Fibroblast of mammary gland (primary cell): ENCODE measurements at places on chromosomes 1 and 21.

- no peak for DNase-seq
Observed at GRCh38 chr1:198830412-198830811, 191.6 kb downstream of the PTPRC start.

- DNase-seq, result peak; percentile 79
Observed at GRCh38 chr1:115429884-115430283, 91.8 kb upstream of the NGF start.

DNA sequence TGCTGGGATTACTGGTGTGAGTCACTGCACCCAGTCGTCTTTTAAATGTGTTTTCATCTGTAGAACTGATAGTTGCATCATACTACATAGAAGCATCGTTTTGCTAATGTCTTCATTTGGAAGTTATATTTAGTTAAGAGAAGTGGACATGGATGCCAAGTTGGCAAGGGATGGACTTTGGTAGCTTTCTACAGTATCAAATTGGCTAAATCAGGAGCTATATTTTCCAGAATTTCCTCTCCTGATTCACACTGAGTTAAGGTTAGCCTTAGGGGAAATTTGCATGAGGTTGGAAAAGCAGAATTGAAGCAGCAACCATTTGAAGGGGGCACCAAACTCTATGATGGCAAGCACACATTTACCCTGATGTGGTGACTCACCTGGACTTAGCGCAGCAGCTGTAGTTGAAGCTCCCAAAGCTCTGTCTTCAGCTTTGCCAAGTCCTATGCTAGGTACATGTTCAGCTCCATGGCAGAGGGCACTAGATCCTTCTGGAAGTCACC, 43.9 kb downstream of the DUSP10 start:
- DNase-seq, result peak; percentile 74

DNA sequence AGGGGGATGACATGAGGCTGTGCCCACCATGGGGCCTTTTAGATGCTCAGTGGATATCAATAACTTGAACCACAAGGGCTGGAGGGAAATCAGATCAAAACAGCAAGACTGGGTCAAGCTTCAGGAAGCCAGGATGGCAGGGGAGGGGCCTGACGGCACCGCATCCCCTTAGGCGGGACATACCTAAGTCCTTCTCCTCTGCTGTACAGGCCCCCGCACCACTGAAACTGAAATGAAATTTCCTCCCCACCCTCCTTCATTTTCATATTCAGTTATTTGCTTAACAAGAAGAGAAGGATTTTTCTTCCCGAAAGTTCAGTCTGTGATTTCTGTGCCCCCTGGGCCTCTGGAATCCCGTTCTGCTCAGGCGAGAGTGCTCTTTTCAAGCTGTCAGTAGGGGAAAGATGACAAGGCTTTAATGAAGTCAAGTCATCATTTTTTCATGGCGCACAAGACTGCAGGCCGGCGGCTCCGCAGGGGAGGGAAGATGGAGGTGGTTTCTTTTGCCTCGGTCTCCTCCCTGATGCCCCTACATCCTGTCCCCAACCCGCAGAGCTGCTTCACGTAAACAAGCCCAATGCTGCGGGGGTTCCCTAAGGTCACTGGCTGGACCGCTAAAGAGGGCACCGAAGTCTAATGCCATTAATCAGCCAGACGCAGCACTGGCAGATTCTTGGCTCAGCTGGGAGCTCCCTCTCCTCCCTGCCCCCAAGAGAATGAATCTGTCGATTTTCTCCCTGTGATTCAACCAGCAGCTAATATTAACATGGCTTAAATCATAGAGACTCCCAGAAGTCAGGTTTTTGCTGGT, 264.8 kb downstream of the C1orf94 start:
- DNase-seq, result no peak

- DNase-seq, result no peak
Observed at GRCh38 chr1:59732214-59732955, 82.4 kb upstream of the HOOK1 start.

GRCh38 chr1:15246960-15247614, at the start of gene FHAD1:
Gene FHAD1, plus strand, starts transcription at chr1:15247223. Its CDS starts 4,562 bp downstream, at chr1:15251785.
- peak; percentile 54 for DNase-seq
